ENCODE measurements at places on chromosomes 2 and 18. TPM values are rescaled to one million over a fixed set of nuclear protein-coding genes. Genes with fewer than 3 reads are reported as not detected.

CD207 gene
- total RNA-seq, result not detected

VPS4B gene
- total RNA-seq, result 43.5 TPM

DPP4 gene
- 251 TPM for total RNA-seq

SGO2 gene
- 2.1 TPM for total RNA-seq

ALK gene
- under 0.01 TPM for total RNA-seq

SPEG gene
- 3.7 TPM for total RNA-seq

EGR4 gene
- not detected for total RNA-seq

DPY30 gene
- total RNA-seq, result 38.7 TPM

PIKFYVE gene
- total RNA-seq, result 28.6 TPM

HK2 gene
- 91.0 TPM for total RNA-seq

TCF23 gene
- not detected for total RNA-seq

SLC9A4 gene
- under 0.01 TPM for total RNA-seq

LOXHD1 gene
- not detected for total RNA-seq

MRO gene
- total RNA-seq, result 0.18 TPM

CENPA gene
- total RNA-seq, result 1.00 TPM

RAD51AP2 gene
- total RNA-seq, result not detected

IL18R1 gene
- 1.5 TPM for total RNA-seq

UGT1A4 gene
- not detected for total RNA-seq

HOXD12 gene
- total RNA-seq, result not detected

KIAA2012 gene
- total RNA-seq, result under 0.01 TPM

GPC1 gene
- 52.1 TPM for total RNA-seq

KIF5C gene
- 0.09 TPM for total RNA-seq

CACNB4 gene
- 1.1 TPM for total RNA-seq

SOWAHC gene
- 6.5 TPM for total RNA-seq

TTR gene
- total RNA-seq, result not detected

MAIP1 gene
- 18.7 TPM for total RNA-seq

EMX1 gene
- total RNA-seq, result not detected

TBC1D8 gene
- 18.9 TPM for total RNA-seq

DNAH7 gene
- total RNA-seq, result 0.28 TPM

NTSR2 gene
- not detected for total RNA-seq

ANKRD29 gene
- 7.3 TPM for total RNA-seq

NCKAP1 gene
- total RNA-seq, result 93.6 TPM

All from smooth muscle cell of bladder (primary cell).